ENCODE measurements at places on chromosomes 3 and 15.

GRCh38 chr15:29043736-29044502 lies 158.1 kb downstream of the APBA2 start:
- DNase-seq: no peak

DNA sequence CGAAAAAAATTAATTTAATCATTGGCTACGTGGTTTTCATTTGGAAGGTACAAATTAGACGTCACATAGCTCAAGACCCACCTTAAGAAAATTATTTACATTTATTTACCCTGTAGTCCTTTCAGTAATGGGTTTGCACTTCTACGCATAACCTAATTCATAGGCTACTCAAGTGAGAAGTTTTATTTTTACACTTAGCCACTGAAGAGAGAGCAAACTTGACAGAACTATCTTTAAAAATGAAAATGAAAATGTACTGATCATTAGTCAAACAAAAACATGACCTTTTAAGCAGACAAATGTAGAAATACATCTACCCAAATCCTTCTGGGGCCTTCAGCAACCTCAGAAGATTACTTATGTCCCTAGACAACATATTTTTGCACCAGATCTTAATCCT lies 269.4 kb upstream of the TTC14 start:
- DNase-seq: no peak

DNA sequence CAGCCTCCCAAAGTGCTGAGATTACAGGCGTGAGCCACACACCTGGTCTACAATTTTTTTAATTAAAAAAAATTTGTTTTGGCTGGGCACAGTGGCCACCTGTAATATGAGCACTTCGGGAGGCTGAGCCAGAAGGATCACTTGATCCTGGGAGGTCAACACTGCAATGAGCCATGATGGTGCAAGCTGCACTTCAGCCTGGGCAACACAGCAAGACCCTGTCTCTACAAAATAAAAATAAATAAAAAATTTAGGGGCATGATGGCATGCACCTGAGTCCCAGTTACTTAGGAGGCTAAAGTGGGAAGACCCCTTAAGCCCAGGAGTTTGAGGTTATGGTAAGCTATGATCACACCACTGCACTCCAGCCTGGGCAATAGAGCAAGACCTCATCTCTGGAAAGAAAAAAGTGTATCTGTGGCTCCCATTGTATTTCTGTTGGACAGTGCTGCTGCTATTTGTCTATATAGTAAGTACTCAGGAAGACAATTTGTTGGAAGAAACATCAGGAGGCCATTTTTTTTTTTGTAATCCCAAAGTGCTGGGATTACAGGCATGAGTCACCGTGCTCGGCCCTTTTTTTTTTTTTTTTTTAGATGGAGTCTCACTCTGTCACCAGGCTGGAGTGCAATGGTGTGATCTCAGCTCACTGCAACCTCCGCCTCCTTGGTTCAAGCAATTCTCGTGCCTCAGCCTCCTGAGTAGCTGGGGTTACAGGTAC lies 27.5 kb upstream of the SH3BP5 start:
- DNase-seq: no peak

DNA sequence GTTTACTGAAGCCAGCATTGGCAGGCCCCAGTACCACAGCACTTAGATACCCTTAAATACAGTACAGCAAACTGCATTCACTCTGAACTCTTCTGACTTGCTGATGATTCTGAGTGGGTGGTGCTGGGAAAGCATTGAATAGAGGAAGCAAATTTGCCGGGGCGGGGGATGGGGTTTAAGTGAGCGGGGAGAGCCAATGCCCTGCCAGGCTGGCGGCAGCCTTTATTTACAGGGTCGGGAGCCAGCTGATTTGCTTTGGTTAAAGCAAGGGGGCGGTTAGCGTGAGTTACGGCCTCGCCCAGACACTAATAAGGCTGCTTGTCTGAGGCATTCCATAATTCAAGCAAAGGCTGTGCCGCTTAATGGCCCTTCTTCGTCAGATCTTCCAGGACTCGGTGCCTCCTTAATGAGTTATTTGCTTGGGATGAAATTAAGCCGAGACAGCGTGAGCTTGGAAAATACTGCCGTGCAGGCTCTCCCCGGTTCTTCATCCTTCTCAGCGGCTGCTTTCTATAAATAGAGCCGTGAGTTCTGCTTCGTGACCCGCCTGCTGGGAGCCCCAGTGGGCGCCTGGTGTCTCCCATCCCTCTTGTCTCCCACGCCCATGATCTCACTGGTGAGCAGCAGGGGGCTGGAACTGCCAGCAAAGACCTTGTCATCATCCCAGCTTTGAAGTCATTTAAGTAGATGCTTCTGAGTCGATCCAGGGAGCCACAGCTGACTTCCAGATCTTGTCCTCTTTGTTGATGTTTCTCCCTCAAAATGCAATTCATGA lies 25.8 kb downstream of the SPSB4 start:
- no peak for DNase-seq

DNA sequence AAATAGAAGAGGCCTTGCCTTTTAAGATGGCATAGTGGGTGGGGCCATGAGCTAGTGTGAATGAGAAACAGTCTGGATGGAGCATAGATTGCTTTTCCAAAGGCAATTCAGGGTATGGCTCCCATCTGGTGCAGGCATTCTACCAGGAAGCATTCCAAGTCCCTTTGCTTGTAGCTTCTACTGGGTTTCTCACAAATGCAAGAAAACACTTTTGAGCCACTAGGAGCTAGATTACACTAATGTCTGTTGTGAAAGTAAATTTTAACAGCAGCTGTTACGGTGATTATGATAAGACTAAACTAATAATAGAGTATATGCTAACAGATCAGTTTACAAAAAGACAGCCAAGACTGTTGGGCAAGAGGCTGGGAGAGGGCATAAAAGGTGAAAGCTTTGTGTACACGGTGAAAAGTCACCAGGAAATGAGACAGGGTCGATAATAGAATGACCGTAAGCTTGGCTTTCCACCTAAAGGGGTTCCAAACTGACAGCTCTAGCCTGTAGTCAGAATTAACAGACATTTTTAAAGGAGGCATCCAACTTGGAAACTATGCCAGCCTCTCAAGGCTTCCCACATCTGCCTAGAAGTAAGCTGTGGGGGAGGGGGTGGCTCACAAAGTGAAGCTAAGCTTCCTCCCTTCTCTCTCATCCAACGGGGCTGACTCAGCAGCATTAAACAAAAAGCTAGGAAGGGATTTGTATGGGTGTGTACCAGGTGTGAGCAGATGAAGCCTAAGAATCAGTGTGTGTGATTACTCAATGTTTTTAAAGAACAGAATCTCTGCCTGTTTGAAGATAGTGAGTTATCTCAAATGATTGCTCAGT lies 61.1 kb upstream of the GPD1L start:
- no peak for DNase-seq

DNA sequence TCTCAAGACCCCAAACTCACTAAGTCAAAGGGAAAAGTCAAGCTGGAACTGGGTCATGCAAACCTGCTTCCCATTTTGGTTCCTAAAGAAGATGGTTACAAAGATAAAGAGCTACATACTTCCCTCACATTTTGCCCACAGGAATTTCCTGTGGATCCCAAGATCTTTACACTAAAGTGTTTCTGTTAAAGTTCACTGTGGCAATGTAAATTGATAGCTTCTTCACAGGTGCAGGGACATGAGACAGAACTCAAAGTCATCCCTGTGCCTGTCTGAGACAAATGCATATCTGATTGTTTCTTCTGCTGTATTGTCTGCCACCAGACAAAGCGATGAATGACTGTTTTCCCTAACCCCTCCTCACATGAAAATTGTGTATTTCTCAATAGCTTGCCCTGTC lies 567.8 kb downstream of the ZIC1 start:
- DNase-seq: no peak
